ENCODE measurements at places on chromosomes 13 and 19.

DNA sequence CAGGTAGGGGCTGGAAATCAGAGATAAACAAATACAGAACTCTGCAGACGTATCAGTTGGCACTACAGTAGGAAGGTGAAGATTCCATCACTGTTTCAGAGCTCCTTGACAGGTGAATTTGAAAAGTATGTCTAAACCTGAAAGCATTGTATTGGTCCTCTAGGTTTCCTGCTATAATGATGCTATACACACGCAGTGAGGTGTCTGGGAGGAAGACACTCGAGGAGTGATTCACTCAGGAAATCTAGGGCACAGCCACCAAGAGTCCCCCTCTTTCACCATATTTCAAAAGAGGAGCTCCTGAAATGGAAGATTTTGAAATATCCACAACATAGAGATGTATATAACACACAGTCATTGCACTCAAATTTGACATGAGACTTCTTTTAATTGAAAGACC lies 331.0 kb upstream of the DACH1 start:
- DNase-seq, result no peak

GRCh38 chr19:16303755-16304154 lies 20.9 kb upstream of the KLF2 start:
- DNase-seq, result no peak

DNA sequence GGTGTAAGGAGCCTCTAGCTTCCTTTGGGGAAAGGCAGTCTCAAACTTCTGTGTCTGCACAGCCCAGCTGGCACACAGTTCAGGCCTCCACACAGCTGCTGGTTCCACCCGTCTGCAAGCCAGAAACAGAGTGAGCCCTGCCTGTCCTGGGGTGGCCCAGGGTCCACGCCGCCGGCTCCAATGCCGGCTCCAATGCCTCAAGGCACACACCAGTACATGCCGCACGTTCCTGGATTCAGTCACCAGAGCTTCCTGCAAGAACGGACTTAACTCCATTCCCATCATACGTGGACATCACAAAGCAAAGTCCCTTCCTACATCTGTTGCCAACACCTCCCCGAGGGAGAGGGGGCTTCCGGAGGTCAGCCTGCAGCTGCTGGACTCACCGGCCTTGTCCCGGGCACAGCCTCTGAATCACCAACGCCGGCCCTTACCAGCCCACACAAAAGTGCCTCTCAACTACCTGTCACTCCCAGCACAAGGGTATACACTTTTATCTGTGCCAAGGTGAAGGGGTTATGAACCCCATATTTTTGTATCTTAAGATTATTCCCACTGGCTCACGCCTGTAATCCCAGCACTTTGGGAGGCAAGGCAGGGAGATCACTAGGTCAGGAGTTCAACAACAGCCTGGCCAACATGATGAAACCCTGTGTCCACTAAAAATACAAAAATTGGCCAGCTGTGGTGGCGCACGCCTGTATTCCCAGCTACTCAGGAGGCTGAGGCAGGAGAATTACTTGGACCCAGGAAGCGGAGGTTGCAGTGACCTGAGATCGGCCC lies 8.5 kb downstream of the SH3GL1 start:
- peak; percentile 93 for DNase-seq

- peak; percentile 68 for DNase-seq
These were observed 259.2 kb downstream of the RFC3 start for GRCh38 chr13:34076943-34077703.

- no peak for DNase-seq
These were observed 86.7 kb downstream of the IRS2 start for GRCh38 chr13:109699628-109700071.

DNA sequence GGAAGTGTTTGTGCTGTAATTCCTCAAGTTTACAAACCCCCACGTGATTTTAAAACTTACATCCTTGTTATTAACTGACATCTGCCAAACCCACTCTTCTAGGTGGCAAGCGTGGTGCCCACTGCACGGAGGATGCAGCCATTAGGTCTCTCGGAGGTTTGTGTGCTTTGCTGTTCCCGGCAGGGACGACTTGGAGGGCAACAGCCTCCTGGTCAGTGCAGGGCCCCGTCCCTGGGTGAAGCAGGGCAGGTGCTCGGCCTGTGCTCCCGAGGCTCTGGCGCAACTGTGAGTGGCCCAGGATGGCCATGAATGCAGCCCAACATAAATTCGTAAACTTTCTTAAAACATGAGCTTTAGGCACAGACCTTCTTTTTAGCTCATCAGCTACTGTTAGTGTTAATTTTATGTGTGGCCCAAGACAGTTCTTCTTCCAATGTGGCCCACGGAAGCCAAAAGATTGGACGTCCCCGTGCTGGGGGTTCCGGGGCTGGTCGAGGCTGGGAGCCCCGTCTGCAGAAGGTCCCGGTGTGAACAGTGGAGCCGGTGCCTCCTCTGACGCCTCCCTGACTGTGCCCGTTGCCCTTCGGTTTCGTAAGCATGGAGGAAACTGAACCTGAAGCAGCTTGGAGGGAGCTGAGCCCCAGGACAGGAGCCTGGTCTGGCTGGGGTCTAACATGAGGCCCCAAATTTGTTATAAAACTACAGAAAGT lies 11.9 kb downstream of the GAS6 start:
- DNase-seq, result no peak
